Dorsolateral prefrontal cortex (tissue), 122 donors: ENCODE measurements at places on chromosomes 5 and 9. TPM values are rescaled to one million over a fixed set of nuclear protein-coding genes. Genes with fewer than 3 reads are reported as not detected.

DNA sequence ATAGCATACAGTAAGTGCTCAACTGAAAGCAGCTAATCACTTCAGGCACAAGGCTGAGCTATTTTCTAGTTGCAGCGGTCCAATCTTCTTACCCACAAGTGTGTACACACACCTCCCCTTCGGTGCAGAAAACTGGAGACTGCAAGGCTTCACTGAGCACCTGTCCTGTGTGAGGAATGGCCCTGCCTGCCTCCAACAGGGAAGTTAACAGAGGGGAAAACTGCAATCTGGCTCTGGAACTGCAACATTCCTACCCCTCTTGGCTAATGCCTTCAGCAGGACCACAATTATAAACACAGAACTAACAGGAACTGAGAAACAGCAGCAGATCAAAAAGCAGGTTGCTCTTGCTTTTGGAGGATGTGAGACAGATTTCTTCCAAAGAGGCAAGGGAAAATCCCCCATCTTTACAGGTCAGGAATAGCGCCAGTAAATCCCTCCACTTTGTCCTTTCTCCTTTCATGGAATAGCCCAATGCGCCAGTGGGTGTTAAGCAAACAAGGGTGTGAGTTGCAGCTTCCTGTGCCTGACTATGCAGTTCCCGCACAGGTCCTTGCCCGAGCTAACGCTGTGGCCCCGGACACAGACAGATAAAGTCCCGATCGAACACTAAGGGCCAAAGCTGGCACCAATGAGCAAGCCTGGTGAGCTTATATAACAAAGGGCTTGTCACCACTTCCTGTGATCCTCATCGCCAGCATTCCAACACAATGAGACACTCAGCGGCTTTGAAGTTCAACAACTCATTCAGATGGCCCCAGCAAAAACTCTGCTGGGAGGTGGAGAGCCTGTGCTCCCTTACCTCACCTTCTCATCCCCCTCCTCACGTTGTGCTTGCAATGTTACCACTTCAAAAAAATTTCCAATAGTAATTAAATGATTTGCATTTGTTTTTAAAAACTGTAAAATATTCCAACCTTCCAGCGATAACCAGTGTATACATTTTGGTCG is 21.5 kb downstream of the SHB start:
- DNase-seq: no peak

The FOXD4L5 gene
- 3.0 TPM for total RNA-seq

- no peak for DNase-seq
Observed at GRCh38 chr5:37014321-37014720, 137.8 kb downstream of the NIPBL start.

DNA sequence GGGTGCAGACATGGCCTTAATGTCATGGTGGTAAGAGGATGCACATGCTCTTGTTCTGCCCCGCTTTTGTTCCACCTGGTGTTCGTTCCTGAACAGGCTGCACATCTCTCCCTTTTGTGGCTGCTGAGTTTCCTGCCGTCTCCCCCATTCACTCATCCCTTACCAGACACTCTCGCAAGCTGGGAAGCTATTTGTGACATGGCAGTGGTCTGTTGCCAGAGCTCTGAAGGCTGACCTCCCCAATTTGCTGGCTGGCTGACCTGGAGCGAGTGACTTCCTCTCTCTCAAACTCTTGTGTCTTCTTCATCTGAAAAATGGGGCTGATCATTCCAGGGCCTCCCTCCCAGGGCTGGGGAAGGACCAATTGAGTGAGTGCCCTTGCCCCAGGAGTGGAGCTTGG is 35.9 kb downstream of the HRH2 start:
- DNase-seq: no peak

The SLC6A18 gene
- not detected for total RNA-seq

The NR2F1-AS1 gene
- 98.7 TPM for total RNA-seq

DNA sequence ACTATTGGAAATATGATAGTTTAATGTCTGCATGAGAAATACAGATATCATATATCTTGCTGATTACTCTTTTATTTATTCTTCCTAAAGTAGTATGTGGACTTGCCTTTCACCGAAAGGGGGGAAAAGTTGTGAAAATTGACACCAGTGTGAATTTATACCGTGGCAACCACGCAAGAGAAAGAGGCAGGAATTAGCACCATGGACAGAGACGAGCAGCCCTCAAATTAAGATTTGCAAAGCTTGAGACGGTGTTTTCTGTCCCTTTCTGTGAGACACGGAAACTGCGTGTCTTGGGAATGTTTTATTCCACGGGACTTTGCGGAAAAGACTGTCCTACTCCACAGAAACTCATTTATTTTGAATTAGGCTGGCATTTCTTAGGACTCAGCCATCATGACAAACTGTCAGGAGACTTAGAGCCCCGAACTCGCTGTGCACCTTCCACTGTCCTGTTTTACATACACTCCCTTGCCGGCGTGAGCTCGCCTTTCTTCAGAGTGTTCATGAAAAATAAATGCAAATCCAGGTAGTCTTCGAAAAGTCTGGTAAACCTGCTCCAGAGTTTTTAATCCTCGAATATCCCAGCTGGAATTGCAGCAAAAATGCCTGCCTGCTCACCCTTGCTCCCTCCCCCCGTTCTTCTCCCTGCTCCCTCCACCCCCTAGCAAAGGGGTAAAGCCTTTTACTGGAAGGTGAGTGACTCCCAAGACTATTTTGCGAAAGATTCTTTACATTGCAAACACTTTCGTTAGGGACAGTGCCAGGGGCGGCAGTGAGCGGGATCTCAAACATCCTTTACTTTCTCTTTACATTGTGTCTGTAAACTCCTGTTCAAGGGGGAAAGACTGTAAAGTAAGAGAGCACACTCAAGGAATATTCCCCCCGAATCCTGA is 3.8 kb upstream of the ELAVL2 start:
- no peak for DNase-seq

DNA sequence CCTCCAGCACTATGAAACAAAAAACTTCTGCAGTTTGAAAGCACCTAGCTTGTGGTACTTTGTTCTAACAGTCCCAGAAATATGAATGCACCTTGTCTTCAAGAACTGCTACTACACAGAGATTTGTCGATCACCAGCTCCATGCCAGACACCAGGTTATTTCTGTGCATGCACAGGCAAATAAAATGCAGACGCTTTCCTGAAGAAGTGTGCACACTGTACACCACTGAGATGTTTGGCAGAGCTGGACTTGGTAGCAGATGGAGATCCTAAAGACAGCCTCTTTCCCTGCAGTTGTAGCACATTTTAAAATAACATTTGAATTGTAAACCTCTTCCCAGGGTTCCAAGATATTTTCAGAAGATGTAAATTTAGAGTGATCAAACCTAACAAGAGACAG is 730.0 kb downstream of the MTRR start:
- DNase-seq: no peak

The SLC1A1 gene
- 28.8 TPM for total RNA-seq

The C5orf47 gene
- total RNA-seq: 0.47 TPM

The PCDHA10 gene
- total RNA-seq: 9.1 TPM

DNA sequence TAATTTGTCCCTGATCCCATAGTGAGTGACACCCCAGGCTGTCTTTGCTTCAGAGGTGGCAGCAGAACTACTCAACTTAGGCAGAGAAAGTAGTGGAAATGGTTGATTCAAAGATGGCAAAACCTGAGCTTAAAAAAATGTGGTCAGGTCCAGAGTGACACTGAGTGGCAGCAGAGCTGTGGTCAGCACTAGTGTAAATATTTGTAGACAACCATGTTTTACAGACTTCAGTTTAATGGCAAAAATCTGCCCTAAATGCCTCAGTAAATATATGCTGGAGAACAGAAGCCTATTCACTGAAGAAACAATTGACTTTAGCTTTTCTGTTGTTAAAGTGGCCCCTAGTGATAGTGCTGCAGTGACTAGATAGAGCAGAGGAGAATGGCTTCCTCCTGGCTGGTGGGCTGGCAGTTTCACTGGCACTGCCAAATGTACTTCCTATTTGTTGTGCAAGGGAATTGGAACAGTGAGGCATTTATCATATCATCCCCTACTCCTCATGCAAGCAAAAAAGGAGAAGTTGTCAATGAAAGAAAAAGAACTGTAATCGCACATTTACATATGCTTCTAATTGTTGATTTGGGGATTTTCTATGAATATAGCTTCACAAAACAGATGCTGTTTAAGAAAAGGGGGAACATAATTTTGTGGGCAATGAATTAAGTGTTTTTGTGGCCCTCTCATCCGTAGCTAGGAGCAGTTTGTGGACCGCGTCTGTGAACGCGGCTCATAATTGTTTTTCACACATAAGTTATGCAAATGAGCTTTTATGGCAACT is 12.0 kb downstream of the PBX3 start:
- DNase-seq: peak; percentile 47

DNA sequence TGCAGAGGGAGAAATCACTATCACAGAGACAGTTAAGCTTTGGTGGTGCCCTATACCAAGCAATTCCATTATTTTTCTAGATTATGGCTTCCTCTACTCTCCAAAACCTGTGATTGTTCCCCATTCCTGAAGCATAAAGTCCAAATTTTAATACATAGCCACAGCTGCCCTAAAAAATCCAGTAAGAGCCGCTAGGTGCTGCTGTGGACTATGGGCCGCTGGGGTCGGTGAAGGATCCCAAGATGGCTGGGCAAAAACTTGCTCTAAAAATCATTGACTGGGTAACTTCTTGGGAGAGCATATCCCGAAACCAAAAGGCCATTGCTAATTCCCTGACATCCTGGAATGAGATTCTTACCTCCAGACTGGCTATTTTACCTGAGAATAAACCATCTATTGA is 245.3 kb downstream of the NFIB start:
- DNase-seq: no peak

The OLFM1 gene
- 804 TPM for total RNA-seq

The SHC3 gene
- total RNA-seq: 125 TPM

The C5orf58 gene
- not detected for total RNA-seq

- no peak for DNase-seq
Observed at GRCh38 chr9:32941701-32942100, 59.7 kb downstream of the APTX start.

GRCh38 chr9:135365013-135365768 is 114.4 kb upstream of the PPP1R26 start:
- DNase-seq: no peak

DNA sequence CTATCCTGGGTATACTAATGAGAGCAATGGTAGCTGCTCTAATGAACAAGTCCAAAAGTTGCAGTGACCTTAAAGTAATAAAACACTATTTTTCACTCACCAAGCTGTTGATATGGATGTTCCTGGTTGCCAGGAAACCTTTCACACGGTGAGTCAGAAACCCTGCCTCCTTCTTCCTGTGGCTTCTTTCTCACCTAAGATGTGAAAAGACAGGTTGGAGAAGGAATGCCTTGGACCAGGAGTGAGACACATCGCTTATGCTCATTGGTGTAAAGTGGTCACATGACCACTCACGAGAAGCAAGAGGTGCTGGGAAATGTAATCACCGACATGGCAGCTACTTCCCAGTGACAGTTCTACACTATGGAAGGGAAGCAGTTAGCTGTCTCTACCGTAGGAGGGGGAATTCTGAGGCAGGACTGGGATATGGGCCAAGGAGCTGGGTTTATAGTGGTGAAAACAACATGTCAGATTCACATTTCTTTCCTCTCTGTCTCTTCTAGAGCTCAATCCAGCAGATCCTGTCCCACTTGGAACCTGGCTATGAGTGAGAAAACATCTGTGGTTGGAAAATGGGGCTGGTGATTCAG is 320.4 kb upstream of the KLF4 start:
- DNase-seq: no peak

- DNase-seq: no peak
Observed at GRCh38 chr5:168948746-168949145, 352.2 kb downstream of the SLIT3 start.

DNA sequence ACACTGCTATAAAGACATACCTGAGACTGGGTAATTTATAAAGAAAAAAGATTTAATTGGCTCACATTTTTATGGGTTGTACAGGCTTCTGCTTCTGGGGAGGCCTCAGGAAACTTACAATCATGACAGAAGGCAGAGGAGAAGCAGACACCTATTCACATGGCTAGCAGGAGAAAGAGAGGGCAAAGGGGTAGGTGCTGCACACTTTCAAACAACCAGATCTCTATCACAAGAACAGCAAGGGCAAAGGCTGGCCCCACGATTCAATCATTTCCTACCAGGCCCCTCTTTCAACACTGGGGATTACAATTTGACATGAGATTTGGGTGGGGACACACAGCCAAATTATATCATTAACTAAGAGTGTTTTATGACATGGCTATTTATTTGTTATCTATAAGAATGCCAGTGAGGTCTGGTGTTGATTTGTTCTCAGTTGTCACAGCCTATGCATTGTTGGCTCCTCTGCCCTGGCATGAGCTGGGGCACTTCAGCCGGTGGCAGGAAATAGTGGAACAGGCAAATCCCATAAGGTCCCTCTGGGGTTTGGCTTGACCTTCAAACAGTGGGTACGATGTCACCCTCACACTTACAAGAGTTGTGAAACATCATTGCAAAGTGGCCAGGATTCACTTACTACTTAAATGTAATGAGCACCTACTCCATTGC is 44.1 kb downstream of the SPARC start:
- no peak for DNase-seq

The LMBRD2 gene
- total RNA-seq: 52.2 TPM

DNA sequence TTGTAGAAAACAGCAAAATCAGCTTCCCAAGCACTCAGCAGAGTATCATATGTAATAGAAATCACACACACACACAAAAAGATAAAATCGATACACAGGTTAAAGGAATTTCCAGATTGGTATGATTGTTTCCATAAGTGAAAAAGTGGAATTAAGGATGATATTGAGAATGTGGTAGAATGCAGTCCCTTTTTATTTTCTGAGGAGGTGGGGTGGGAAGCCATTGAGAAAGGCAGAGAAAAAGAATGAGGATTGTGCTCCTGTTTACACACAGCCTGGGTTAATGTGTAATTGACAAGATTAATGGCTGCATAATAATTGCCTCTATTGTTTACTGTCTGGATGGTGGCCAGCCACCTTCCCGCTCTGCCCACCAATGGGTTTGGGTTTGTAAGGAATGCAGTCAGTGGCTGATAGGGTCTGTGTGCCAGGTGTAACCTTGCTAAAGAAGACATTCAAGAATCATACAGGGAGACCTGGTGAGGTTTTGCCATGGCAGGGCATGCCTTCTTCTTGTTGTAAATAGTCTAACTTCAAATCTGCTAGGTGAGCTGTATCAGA is 177.2 kb upstream of the MAP3K1 start:
- no peak for DNase-seq

- DNase-seq: no peak
Observed at GRCh38 chr9:128798896-128799295, 11.8 kb downstream of the TBC1D13 start.

GRCh38 chr5:2864515-2865105 is 113.1 kb upstream of the IRX2 start:
- no peak for DNase-seq

- no peak for DNase-seq
Observed at GRCh38 chr9:127370672-127371648, 26.0 kb upstream of the SLC2A8 start.

The RBM18 gene
- 28.9 TPM for total RNA-seq

The ABO gene
- total RNA-seq: 1.0 TPM

- no peak for DNase-seq
Observed at GRCh38 chr5:37770786-37771185, 69.1 kb downstream of the GDNF start.

DNA sequence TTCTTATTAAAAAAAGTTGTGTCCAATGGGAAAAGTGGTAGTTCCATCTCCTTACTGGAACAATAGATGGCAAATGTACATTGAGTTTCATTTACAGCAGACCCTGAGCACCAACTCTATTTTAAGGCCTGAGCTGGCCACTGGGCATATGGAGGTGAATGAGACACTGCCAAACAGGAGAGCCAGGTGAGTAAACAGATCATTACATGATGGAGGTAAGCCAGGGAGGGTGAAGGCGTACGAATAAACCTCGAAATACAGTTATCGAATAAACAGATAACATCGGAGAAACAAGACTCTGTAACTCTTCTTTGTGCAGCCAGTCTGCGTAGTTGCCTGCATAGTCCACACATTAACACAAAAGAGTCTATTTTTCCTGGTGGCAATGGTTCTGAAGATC is 446.4 kb upstream of the KLF4 start:
- no peak for DNase-seq
